ENCODE measurements at places on chromosomes 16 and 17.

DNA sequence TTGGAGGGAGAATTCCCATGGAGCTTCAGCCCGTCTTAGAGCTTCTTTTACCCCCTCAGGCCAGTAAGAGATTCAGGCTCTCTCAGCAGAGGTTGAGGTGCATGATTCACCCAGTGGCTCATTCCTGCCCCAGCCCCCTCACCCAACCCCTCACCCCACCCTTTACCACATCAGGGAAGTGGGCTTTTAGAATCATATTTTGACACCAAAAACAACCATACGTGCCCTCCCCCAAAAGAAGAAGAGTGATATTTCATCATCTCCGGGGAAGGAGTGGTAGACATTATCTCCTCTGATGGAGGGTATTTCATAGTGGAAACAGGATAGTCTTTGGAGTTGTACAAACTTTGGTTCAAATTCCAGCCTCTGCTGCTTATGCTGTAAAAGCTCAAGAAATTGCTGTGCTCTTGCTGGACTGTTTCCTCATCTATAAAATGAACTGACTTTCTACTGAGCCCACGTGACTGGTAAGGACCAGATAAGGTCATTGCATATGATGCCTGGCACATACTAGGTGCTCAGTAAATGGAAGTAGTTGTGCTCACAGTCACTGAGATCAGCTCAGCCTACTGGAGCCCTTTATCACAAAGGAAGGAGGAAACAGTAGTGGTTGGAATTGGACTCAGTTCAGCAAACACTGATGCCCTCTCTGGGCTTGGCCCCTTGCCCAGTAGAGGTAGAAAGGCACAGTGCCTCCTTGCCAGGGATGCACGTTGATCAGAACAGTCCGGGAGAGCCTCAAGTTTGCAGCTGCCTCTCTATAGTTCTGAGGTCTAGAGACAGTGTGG is 18.3 kb upstream of the CCL5 start:
- DNase-seq = no peak

- DNase-seq = no peak
Measured at GRCh38 chr16:87012954-87013938, 303.9 kb downstream of the C16orf95 start.

GRCh38 chr16:15790458-15790857 is 66.4 kb downstream of the MYH11 start:
- no peak for DNase-seq

DNA sequence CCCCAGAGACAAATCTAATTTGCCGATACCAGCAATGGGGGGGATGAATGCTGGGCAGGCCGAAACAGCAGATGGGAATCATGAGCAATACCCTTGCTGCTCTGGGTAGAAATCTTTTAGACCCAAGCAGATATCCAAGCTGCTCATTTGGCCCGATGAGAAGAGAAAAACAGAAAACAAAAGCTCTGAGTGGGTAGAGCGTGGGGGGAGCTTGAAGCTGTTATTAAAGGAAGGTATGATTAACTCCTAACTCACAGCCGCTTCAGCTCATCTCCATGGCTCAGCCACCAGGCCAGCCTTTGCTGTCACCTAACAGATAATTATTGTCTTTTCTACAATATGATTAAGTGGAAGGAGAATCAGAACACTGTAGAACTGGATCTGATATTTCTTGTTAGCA is 58.3 kb downstream of the VPS35L start:
- DNase-seq = no peak

- no peak for DNase-seq
Measured at GRCh38 chr16:19694989-19695388, 23.0 kb downstream of the KNOP1 start.

- DNase-seq = no peak
Measured at GRCh38 chr16:55655381-55655896, 349 bp upstream of the SLC6A2 start.

GRCh38 chr16:66006485-66006884 is 360.0 kb upstream of the CDH5 start:
- DNase-seq = no peak

- DNase-seq = no peak
Measured at GRCh38 chr16:69917739-69918138, 33.4 kb upstream of the CLEC18A start.

DNA sequence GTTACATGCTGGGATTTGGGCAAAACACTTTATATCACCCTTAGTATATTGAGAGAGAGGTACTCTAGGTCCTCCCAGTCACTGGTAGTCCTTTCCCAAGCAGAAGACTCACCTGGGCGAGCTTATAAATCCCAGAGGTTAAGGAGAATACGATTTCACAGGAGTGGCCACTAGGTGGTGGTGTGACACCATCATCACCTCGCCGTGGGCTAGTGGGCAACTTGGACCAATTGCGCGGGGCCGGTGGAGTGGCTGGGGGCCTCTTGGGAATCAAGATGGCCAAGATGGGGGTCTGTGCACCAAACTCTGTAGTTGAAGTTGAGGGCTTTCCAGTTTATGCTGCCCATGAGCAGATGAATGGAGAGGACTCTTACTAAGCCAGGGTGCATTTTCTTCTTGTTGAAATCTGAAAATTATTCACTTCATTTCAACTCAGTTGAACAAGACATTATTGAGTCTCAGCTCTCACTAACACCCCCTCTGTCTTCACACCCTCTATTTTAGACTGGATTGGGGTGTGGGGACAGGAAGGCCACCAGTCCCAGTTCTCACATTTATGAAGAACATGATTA is 38.2 kb upstream of the PIRT start:
- peak; percentile 9 for DNase-seq

DNA sequence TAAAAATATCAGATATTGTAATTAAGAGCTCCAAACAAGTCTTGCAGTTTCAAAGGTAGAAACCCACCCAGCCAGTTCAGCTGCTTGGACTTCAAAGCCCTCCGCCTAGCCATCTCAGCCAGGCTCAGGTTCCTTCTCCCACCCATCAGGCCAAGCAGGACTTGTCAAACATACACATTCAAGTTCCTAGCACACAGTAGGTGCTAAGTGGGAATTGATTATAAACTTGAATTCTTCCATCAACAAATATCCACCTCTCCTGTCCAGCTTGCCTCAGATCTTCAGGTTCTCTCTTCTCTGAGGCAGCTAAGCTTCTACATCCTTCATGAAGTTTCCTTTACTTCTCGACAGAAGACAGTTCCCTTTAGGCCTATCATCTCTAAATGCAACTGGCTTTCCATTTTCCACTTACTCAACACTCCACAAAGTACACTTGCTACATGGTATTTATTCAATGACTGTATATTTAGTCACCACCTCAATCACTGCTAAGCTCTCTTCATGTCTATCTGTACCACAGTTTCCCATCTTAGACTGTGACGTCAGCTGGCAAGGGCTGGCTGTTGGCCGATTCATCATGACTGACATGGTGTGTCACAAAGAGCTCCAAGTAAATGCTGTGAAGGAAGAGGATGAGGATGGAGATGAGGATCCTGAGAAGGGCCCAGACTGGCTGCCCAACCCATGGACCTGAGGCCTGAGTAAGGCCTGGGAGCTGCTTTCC is 13.3 kb upstream of the COG7 start:
- no peak for DNase-seq

GRCh38 chr17:2892305-2892971 is 96.2 kb downstream of the RAP1GAP2 start:
- DNase-seq = no peak

DNA sequence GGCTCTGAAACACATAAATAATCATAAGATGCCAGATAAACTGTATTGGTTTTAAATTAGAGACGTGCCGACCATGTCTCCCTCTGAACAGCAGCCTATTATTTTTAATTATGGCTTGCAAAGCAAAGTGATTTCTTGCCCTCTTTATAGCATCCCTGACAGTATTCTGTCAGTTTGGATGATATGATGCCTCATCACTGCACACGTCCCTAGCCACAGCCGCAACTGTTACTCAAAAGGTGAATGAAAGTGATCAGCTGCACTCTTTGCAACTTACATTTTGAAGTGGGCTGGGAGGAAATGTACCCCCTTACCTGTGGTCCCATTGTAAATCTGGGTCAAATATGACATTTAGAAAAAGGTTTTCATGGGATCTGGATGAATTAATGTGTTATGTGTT is 389.9 kb downstream of the MAF start:
- DNase-seq = no peak

GRCh38 chr17:42081516-42082129 is 16.6 kb downstream of the ZNF385C start:
- no peak for DNase-seq

GRCh38 chr16:73192232-73192894 is 144.4 kb upstream of the ZFHX3 start:
- DNase-seq = no peak

- DNase-seq = no peak
Measured at GRCh38 chr16:81720973-81721906, 57.9 kb upstream of the PLCG2 start.

- no peak for DNase-seq
Measured at GRCh38 chr16:51801635-51802034, 650.6 kb upstream of the SALL1 start.

DNA sequence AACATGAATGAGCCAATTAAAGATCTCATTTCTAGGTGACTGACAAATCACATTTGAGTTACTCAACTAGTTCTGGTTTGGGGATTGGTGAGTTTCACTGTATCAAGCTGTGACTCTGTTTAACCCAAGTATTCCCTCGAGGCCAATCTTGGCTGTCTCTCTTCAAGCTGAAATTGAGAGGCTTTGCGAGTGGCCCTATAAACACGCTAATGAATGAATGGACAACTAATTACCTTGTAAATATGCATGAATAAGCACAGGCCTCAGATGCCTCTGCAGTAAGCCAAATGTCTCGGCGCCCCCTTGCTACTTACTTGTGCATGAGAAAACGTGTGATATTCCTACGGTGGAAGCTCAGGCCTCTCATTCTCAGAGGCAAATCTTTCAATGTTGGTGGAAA is 450.3 kb upstream of the PSMD7 start:
- no peak for DNase-seq

- no peak for DNase-seq
Measured at GRCh38 chr17:83054518-83055125, 24.8 kb upstream of the METRNL start.

DNA sequence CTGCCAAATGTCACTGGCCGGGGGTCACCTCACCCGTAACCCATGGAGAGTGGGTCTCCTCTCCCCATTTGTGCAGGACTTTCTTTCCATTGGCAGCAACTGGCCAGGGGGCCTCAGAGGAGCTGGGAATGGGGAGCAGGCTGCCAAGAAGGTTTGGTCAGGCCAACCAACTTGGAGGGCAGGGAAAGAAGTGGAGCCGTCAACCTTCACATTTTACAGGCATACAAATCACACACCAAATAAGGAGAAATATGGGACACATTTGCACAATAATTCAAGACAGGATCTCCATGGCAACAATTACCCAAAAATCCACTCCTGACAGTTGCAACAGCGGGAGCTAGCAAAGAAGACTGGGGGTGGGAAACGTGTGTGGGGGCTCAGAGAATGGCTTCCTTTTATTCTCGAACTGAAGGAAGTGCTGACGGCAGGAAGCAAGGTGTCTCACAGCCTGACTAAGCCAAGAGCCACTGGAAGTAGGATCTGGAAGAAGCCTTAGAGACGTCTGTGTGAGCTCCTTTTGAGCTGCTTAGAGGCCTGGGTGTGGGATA is 20.9 kb downstream of the RPRML start:
- no peak for DNase-seq

DNA sequence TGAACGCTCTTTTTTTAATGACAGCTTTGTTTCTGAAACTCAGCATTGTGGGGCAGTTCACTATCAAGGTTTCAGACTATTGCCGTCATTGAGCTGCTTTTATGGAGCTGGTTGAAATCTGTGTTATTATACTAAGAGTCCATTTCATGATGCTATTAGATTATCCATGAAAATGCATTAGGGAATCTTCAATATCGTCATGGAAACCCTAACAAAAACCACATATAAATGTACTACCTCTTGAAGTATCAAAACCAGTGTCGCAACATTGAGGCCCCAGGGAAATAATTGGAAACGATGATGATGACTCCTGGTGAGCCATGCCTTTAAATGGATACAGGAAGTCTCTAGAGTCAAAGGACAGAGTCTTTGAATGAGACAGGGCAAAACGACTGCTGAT is 231.6 kb upstream of the CPHXL start:
- DNase-seq = no peak

DNA sequence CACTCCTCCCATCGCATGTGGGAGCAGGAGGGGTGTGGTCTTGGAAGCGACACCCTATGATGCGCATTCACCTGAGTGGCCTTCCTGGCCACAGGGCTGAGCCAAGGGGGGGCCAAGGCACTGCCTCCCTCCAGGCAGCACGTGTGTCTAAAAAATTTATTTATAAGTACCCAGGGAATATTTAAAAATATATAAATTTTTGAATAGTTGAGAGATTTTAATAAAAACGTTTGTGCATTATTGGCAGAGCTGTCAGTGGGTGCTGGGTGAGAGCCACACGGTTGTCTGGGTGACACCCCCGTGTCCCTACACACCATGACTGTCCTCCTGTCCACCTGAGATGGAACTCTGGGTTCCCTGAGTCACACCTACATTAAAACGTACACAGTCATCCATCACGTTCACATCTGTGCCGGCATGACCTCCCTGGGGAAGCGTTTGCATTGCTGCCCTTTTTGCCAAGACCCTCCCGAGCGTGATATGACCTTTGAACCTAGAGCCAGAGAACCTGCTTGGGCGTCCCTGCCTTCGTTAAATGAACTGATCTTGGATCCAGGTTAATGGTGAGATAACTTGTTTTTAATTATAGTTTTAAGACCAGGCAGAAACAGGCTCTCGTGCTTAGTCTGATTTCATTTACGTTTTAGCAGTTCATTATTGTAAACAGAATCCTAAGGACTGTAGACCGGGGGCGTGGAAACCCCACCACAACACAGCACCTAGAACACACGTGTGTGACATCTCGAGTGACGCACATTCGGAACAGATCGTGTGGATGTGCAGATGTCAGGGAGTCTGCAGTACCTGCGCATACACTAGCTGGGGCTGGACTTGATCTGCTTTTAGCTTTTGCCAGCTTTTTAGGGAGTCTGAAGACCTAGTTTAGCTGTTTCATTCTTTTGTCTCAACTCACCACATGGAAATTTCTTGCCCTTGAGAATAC is 192.8 kb upstream of the CHMP6 start:
- DNase-seq = no peak

GRCh38 chr16:89575247-89576152 is at the start of gene CPNE7:
CPNE7 (plus strand) TSS chr16:89575758; CDS start chr16:89575898, 140 bp downstream.
- DNase-seq = no peak

DNA sequence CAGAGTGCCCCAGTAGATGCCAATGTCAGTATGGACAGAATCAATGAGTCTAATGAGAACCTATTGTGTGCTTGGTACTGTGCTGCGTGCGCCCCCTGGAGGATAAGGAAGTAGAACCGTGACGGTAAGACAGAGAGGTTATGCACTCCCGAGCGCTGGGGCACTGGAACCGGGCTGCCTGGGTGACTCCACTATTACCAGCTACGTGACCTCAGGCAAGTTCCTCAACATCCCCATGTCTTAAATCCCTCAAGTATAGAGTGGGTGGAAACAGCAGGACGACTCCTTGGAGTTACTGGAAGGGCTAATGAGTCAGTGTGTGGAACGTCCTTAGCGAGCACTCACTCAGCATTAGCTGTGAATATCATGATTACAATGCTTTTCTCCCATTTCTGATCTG is 16.2 kb downstream of the CHST4 start:
- peak; percentile 29 for DNase-seq

- DNase-seq = no peak
Measured at GRCh38 chr17:15121426-15121825, 143.7 kb downstream of the PMP22 start.
